ENCODE measurements at places on chromosomes 5 and 9.

- no peak for DNase-seq
Measured at GRCh38 chr5:65882278-65882677, 44.1 kb upstream of the ERBIN start.

DNA sequence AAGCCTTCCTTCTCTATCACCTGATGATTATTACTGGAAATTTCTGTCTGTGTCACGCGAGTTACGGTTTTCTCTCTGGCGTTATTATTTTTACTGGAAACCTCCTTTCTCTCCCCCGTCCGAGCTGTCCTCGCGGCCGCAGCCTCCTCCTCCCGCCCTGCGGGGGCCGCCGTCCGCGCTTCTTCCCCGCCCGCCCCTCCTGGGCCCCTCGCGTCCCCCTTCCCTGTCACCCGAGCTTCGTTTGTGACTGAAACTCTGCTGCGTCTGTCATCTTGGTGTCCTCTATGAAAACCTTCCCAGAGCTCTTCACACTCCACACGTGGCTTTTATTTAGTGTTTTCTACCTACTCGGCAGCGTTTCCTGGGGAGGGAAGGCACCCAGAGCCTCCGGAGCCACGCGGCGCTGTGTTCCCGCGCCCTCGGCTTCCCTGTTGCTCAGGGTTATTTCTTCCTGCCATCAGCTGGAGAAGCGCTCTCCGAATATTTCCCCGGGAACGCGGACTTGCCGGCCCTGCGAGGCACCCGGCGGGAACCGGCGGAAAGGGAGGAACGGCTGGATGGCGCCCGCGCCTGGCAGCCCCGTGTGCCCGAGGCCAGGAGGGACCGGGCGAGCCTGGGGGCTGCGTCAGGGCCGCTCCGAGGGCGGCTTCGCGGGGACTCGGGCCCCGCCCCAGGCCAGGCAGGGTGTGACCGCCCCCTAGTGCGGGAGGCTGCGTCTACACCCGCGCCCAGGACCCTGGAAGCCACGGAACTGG is 33.9 kb downstream of the TRIP13 start:
- no peak for DNase-seq

- DNase-seq: no peak
Measured at GRCh38 chr9:76707510-76707909, 56.7 kb upstream of the PCA3 start.

DNA sequence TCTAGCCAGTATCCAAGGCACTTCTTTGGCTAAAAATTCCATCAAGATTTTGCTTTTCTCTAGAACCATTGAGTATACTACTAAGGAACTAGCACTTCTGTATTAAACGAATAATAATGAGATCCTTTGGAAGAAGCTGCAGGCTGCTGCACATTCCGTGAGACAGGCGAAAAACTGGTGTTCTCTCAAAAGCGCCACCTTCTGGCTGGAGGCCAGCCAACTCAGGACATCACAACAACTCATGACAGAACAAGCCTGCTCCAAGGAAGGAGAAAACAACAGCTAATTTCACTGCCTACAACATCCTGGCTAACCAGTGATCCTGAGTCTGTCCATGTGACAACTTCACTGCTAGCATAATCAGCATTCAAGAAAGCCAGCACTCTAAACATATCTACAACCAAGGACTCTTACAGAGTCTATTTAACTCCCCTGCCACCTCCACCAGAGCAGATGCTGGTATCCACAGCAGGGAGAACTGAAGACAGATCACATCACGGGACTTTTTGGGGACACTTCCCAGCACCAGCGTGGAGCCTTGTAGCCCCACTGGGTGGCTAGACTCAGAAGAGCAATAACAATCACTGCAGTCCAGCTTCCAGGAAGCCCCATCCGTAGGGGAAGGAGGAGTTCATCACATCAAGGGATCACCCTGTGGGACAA is 150.5 kb downstream of the YTHDC2 start:
- DNase-seq: no peak

Data from activated CD8-positive, alpha-beta memory T cell treated with anti-CD3 and anti-CD28 coated beads for 1 hour (primary cell).